ENCODE measurements at places on chromosomes 12 and 14. TPM values are rescaled to one million over a fixed set of nuclear protein-coding genes. Genes with fewer than 3 reads are reported as not detected.

DNA sequence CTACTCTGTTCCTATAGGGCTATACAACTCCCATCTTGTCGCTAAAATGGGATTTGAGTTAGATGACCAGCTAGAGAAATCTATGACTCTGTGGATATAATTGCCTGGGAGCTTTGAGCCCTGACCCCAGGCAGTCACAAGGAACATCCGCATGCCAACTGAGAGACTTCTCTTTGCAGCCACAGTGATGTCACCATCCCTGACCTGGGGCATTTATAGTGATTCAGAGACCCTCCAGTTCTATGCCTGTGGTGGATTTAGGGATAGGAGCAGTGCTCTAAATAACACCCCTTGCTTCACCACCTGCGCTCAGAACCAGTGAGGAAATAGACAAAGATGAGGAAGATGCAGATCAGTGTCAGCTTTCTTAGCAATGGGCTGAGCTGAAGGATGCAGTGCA lies 86.2 kb downstream of the RIN3 start:
- ATAC-seq, result no peak

DNA sequence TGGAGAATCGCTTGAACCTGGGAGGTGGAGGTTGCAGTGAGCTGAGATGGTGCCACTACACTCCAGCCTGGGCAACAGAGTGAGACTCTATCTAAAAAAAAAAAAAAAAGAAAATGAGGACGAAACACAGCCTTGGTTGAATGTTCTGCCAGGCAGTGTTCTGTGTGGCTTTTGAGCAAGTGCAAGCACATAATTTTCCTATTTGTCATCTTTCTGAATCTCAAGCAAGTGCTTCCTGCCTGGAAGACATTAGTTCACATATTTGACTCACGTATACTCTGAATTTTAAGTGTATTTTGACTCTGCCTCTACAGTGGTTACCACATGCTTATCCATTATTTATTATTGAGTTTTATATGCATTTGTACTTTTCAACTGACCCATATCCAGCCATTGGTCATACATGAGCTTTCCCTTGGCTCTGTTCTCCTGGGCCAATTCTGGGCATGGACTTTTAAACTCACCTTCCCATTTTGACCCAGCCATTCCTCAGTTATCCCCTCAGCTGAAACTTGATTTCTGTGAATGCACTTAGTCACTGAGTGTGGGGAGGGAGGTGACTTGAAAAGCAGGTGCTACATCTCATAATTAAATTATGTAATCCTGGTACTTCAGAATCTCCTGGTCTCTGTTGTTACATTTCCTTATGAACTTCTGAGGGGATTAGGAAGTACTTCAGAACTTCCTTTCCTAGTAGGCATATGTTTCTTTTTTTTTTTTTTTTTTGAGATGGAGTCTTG lies 8.1 kb downstream of the OR10G2 start:
- no peak for ATAC-seq

DNA sequence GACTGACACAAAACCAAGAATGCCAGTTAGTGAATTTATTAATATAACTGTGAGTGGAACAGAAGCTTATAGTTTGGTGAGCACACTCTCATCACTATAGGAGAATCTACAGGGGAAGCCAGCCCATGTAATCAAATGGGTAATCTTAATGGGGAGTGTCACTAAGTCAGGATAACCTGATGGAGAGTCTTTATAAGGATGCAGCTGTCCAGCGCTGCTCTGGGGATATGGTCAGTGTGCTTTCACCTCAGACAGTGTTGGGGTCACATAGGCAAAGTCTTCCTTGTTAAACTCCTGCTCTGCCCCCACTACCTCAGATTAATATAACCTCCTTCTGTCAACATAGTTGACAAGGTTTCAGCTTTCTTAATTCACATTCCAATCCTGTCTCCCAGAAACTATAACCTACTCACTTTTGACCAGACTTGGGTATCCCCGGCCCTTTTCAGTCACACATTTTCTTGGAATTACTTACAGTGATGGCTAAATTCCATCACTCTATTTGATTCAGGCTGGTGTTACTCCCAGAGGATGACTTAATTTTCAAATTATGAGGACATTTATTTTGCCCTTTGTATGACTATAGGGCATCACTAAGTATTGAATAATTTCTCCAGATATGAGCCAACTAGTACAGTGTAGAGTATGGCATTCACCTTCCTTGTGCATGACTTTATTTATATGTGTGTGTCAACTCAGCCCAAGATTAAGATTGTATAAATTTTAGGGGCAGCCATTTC lies 13.2 kb downstream of the STK38L start:
- peak; percentile 26 for ATAC-seq

DNA sequence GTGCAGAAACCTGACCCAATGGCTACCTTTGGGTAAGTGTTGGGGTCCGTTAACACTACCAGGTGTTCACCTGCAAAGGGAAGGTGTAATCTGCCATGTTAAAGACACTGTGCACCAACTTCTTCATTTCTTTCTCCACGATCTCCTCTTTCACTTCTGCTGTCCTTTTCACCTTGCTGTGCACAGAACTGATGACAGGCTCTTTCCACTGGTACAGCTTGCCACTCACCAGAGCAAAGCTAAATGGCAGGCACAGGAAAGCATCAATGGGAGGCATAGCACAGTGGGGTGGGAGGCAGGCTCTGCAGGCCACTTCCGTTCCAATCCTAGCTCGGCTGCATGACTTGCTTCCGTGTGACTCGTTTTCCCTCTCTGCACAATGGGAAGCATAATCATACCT lies 2.6 kb upstream of the C12orf76 start:
- ATAC-seq, result no peak

- ATAC-seq, result peak; percentile 39
Observed at GRCh38 chr14:65958664-65959562, 527.3 kb upstream of the CCDC196 start.

Gene IFI27L2
- total RNA-seq, result 58.8 TPM

Gene DCAF5
- total RNA-seq, result 37.7 TPM

Gene TAS2R43
- 1.9 TPM for total RNA-seq

Gene TSPAN9
- total RNA-seq, result 2.7 TPM

Gene CERS5
- total RNA-seq, result 77.6 TPM
